Brain (organoid and tissue), 16 donors: ENCODE measurements at places on chromosomes 2 and 18.

- DNase-seq: no peak
Measured at GRCh38 chr18:34342960-34343359, 118.2 kb upstream of the NOL4 start.

DNA sequence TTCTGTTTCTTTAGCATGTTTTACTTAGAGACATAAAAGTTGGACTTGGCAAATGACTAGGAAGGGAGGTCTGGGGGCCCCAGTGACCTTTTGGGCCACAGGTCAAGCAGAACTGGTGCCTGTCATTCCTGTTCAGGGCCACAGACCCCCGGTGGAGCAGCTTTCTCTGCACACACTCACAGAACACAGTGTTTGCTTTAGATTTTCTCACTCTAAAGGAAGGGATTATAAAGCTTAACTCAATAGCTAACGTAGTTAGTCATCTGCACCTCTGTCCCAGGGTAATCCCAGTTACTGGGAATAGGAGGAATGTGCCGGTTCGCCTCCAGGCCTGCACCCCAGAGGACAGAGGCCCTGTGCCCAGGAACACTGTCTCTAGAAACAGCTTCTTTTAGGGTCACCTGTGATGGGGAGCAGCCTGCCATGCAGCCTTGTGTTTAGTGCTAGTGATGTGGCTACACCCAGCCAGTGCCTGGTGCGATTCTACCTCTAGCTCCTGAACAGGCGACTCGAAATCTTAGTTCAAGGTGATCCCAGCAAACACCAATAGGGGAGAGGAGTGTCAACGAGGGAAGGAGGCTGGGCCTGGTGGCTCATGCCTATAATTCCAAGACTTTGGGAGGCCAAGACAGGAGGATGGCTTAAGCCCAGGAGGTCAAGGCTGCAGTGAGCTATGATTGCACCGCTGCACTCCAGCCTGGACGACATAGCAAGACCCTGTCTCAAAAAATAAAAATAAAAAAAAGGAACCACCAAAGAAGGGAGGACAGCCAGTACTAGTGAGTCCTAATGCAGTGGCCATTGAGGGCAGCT is 11.6 kb downstream of the SPATA3 start:
- DNase-seq: no peak

DNA sequence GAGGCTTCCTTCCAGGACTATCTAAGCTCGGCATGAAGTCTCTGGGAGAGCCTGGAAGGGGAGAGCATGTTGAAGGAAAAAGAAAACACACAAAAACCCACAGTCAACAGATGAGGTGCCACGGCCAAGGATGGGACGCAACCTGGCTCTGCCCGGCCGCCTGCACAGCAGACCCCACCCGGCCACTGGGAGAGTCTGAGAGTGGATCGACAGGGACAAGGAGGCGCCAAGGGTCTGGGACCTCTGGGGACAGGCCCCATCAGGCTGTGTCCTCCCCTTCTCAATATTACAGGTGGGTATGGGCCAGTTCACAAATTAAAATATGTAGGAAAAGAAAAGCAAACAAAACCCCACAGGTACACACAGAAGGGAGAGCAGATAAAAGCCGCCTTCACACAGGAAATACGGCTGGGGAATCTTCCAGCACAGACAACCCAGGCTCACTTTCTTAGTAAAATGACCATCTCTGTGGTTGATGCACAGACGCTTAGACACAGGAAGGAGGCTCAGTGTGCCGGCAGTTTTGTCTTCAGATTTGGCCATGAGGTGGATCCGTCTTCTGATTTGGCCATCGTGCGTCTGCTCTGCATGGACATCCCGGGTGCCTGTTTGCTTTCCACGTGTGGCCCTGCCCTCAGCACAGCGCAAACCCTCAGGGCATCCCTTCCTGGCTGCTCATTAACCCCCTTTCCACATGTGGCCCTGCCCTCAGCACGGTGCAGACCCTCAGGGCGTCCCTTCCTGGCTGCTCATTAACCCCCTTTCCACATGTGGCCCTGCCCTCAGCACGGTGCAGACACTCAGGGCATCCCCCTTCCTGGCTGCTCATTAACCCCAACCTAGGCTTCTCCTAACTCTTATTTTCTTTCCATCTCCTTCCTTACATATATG is 138.4 kb downstream of the EIPR1 start:
- DNase-seq: no peak

DNA sequence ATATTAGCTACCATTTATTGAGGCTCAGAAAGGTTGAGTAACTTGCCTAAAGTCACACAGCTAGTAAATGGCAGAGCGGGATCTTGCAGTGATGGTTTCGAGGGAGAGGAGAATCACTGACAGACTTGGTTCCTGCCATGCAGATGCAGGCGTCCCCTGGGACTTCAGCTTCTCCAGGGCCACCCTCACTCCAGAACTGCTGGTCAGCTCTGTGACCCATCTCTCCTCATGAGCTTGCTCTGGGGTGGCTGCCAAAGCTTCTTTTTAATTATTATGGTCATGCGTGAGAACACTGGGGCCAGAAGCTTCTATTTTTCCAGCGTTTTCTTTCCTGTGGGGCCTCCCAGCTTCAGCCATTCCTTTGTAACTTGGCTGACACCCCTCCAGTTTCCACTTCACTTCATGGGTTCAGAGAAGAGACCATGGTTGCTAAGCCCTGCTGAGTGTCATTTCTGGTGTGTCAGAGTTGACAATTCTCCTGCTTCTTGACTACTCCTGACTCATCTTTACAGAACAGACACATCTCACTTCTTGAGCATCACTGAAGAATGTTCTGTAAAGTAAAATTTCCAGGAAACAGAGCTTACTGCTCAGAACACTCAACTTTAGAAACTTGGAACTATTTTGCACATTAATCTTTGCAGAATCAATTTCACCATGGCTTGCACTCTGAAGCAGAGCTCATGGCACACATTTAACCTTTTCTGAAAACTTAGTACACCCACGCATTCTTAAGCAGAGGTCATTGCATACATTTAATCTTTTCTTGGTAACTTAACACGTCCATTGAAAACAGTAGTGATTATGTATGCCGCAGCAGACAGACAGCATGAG is 70.4 kb downstream of the IL1R2 start:
- DNase-seq: no peak

DNA sequence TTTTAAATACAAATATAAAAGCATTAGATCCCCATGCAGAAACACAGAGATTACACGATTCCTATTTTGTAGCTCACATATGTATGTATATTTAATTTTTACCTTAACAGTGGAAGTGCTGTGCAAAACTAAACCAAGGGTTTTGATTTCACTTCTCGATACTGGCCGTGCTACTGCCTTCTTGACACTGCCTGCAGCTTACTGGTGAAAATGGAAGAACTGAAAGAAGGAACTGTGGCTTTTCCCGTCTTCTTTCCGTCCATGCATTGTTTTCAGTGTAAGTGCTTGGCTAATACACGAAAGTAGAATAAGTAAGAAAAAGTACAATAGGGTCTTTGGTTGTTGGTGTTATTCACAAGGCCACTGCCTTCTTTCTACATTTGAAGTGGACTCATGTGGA is 129.5 kb downstream of the NDUFA10 start:
- no peak for DNase-seq

DNA sequence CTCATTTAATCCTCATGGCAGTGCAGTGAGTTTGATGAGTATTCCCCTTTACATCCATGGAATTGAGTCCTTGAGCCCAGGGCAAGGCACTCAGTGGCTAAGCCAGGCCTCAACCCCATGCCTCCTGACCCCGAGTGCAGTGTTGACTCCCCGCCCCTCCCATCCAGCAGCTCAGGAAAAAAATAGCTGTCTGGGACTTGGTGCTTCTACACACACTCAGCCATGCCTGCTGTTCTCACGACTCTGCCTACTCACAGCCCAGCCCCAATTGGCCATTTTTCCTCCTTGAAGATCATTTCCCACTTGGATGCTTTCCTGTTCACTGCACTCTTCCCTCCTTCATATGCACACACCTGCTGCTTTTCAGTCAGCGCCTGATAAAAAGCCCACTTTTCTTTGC is 8.8 kb downstream of the FOSL2 start:
- no peak for DNase-seq

DNA sequence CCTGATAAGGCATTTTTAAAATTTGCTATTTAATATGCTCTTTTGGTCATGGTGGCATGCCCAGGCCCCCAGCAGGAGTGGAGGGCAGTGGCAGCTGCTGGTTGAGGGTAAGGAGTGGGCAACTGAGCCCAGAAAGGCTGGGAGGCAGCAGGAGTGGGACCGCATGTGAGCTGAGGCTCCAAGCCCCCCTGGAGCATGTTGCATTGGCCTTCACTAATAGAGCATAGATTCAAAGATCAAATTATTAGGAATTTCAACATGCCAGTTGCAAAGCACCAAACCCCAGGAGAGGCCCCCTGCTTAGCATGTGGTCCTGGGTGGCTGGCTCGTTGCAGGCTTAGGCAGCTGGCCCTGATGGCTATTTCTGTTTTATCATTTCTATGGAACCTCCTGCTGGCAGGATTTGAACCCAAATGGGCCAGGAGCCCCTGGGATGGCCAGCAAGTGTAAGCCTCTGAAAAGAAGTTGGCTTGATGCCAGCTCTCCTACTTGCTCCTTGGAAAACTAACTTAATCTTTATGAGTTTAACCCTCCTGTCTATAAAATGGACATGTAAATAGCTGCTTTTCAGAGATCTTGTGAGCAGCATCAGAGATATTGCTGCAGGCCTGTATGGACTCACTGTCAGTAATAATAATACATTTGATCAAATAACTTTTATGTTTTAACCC is 42.1 kb upstream of the TMEM131 start:
- peak; percentile 46 for DNase-seq

GRCh38 chr18:29874519-29875098 is 1167.9 kb downstream of the DSC3 start:
- DNase-seq: peak; percentile 31

- DNase-seq: no peak
Measured at GRCh38 chr2:241692448-241692847, 5.8 kb upstream of the DTYMK start.

GRCh38 chr2:7722212-7722910 is 805.1 kb downstream of the RNF144A start:
- no peak for DNase-seq

DNA sequence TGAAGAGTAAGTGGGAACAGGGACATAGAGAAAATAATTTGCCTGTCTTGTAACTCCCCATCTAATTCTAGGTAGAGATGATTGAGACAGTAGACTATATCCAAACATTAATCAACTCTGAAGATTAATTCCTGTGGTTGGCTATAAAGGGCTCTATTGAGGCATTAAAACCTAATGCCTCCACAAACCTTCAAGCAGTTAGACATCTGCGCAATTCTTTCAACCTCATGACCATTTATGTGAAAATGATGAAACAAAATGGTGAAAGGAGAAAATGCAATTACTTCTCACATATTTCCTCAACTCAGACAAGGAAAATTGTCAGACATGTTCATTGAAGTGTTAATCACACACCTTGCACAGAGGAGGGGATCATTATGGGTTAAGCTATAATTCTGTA is 164.5 kb upstream of the MYT1L start:
- no peak for DNase-seq

DNA sequence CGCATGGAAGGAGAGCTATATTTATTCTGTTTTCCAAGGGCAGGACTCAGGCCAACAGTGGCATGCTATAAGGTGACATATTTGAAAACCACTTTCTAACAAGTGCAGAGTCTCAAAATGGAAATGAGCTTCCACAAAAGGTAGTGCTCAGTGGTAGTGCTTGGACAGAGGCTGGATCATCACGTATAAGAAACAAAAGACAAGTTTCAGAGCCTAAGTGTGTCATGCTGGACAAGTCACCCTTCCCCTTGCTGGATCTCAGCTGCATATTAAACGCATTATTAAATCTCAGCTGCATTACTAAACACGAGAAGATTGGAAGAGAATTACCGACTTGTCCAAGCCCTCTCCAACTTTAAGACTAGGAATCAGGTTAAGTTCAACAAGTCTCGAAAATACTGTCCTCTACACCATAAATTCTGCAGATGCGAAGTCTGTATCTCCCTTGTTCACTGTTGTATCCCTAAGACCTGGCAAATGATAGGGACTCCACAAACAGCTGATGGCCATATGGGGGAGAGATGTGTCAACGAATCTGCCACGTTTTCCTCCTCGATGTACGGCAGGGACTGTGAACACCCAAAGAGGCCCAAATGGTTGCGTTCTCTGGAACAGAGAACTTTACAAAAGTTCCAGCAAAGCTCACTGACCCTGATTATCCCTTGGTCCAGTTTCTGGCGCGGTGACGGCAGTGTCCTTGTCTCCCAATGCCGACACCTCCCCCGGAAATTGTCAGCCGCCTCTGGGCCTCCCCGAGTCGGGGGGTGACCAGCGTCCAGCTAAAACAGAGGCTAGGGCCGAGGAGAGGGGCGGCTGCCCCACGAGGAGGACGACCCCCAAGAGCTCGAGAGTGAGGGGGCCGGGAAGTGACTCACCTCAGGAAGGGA is 611 bp downstream of the NOL10 start:
- DNase-seq: peak; percentile 3

DNA sequence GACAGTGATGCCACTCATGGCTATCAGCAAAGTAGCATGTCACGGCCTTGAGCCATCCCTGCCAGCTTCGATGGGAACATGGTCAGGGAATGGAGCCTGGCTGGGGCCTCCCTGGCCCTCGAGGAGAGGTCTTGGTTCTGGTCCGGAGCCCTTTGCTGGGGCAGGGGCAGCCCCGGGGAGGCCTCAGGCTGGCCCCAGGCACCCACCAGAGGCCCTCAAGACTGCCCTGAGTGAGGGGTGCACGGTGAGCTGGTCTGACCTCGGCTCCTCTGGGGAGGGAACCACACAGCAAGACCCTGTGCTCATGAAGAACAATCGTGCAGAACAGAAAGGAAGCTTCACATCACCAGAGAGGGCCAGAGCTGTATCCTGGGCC is 75.2 kb upstream of the OTOS start:
- DNase-seq: no peak

- DNase-seq: no peak
Measured at GRCh38 chr2:148167241-148167766, 146.4 kb downstream of the MBD5 start.

GRCh38 chr2:224722250-224722649 is 6.1 kb upstream of the CCDC195 start:
- DNase-seq: no peak

GRCh38 chr2:16691261-16691660 is 25.6 kb upstream of the CYRIA start:
- DNase-seq: peak; percentile 59

DNA sequence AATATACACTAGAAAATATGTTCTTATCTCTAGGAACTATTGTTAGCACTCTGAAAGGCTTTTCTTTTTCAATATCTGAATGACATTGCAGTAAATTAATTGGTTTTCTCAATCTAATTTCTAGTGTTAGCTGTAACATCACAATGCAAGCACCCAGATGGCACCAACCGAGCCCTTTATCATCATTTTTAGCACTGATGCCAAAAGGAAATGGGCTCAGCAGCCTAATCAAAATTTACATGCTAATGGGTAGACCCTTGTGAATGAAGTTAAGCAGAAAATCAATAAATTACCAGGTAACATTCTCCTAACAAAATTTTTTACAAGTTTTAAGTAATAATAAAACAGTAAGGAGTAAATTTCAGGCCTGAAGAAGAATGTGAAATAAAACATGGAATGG is 53.5 kb upstream of the PGAP1 start:
- peak; percentile 77 for DNase-seq

DNA sequence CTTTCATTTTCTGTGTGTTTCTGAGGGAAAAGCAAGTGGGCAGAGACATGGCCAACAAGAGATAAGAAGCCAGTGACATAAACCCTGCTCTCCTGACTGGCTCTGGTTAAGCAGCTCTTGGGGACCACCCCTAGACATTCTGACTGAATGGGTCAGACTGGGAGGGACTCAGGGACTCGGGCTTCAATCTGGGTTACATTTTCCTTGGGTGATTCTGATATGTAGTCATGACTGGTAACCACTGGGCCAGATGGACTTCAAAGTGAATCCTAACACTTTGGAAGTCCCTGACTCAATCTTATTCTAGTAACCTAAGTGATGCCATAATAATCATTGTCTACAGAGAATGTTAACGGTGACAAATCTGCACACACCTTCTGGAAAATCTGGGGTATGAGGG is 397.8 kb downstream of the NBAS start:
- no peak for DNase-seq
